ENCODE measurements at places on chromosomes 2 and 18.

- H3K4me3 ChIP-seq = no peak overlapping the region
- no peaks in the 10 kb centered on the region for H3K27me3 ChIP-seq
- no peaks in the 10 kb centered on the region for H3K4me1 ChIP-seq
- H3K27ac ChIP-seq = no peak overlapping the region
Measured at GRCh38 chr2:21017748-21018276, 26.1 kb downstream of the APOB start.

- no peak for DNase-seq
- no peak overlapping the region for H3K4me3 ChIP-seq
- no peak overlapping the region for H3K27ac ChIP-seq
- no peaks in the 10 kb centered on the region for H3K4me1 ChIP-seq
Measured at GRCh38 chr2:222398446-222398885, 25.9 kb upstream of the SGPP2 start.

DNA sequence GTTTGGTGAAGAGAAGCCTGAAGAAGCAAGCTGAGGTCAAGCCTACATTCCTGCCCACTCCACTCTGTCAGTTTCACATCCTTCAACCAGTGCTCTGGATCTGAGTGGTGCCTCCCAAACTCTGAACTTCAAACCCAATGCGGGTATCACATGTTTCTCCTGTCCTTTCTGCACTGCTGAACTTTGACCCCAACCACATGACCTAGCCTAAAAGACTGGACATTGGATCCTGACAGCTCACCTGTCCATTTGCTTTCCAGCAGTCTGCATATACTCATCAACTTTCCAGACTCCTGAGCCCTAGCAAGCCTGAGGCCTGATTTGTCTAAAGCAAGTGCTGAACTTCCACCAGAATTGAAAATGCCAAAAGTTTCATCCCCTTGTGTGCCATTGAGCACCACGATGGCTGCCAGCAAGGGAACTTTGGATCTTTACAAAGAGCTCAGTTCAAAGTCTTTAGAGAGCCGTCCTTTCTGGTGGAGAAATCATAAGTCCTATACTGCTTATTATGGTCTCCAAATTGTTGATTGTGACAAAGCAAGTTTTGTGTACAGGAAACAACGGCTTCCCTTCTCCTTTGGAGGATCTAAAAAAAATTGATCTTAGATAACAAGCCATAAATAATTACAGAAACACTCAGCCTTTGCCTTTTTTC lies 37.6 kb upstream of the ITGA6 start:
- H3K27ac ChIP-seq = peak overlapping the region; percentile 34
- H3K27me3 ChIP-seq = no peaks in the 10 kb centered on the region
- no peak for DNase-seq
- no peaks in the 10 kb centered on the region for H3K36me3 ChIP-seq
- H3K4me1 ChIP-seq = peaks cover 18% of the 10 kb centered on the region

DNA sequence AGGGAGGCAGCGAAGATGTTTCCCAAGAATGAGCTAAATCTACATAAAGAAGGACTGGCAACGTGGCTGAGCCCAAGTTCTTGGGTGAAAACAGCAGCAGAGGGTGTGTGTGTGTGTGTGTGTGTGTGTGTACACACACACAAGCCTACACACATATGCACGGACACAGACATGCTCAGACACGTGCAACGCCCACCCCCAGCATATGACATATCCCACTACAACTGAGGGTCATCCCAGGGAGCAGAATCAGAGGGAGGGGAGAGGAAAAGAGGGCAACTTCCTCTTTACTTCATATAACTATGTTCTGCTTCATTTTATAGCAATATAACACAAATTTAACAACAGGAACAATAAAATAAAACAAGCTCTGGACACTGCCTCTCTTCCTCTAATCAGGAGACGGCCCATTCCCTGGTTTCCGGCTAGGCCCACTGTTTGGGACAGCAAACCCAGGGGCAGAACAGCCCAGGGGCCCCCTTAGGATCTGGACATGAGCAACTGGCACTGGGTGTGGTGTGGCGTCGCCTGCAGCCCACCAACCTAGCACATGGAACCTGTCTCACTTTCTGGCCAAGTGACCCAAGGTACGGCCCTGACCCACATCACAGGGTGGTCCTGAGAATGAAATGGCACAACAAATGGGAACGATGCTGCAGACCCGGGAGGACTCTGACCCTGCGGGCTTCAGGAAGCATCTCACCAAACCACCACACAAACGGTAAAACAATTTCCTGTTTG lies 25.0 kb downstream of the FAM178B start:
- H3K4me1 ChIP-seq = no peaks in the 10 kb centered on the region
- no peak overlapping the region for H3K27ac ChIP-seq
- no peak overlapping the region for H3K4me3 ChIP-seq
- no peak for DNase-seq
- no peaks in the 10 kb centered on the region for H3K27me3 ChIP-seq

DNA sequence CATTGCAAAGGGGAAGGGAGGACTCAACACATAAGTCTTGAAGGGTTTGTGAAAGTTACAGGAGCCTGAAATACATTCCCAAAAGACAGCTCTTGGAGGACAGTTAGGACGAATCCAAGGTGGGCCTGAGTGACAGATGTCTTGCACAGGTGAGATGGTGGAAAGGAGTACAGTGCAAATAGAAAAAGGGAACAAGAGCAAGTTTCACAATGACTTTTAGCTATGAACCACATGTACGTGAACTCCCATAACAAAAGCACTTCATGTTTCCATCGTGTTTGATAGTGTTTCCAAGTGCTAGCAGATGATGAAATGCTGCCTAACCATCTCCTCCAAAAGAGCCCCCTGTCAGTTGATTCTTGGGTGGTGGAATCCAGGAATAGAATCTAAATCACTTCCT lies 1.8 kb downstream of the IL18RAP start:
- no peak overlapping the region for H3K27ac ChIP-seq
- H3K4me3 ChIP-seq = no peak overlapping the region
- H3K4me1 ChIP-seq = no peaks in the 10 kb centered on the region
- no peaks in the 10 kb centered on the region for H3K27me3 ChIP-seq
- DNase-seq = no peak

DNA sequence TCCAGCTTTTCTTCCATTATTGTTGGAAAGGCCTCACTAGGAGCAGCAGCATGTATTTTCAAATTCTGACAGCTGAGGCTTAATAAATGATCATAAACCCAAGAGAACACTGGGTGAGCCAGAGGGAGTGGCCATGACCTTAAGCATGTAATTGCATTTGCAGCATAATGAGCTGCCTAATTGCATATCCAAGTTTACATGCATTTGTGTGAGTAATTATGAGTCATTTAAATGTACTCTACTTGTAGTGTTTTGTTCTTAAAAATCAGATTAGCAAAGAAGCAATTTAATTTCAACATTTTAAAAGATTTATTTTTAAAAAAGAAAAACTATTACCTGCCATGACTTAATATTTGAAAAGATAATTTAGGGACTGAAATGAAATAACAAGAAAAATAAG lies 74.8 kb downstream of the NOL10 start:
- H3K4me1 ChIP-seq = no peaks in the 10 kb centered on the region
- H3K27me3 ChIP-seq = no peaks in the 10 kb centered on the region
- no peak for DNase-seq
- H3K36me3 ChIP-seq = no peaks in the 10 kb centered on the region

- H3K27ac ChIP-seq = no peak overlapping the region
- H3K27me3 ChIP-seq = no peaks in the 10 kb centered on the region
- H3K4me3 ChIP-seq = no peak overlapping the region
Measured at GRCh38 chr18:76988827-76989646, 143.5 kb downstream of the MBP start.

GRCh38 chr18:61738488-61738887 lies 154.3 kb downstream of the RNF152 start:
- H3K36me3 ChIP-seq = no peaks in the 10 kb centered on the region
- DNase-seq = no peak
- no peaks in the 10 kb centered on the region for H3K27me3 ChIP-seq

- no peaks in the 10 kb centered on the region for H3K27me3 ChIP-seq
- no peaks in the 10 kb centered on the region for H3K36me3 ChIP-seq
- H3K4me1 ChIP-seq = no peaks in the 10 kb centered on the region
Measured at GRCh38 chr18:78605255-78605654, 374.4 kb upstream of the SALL3 start.

GRCh38 chr2:161049559-161049958 lies 110.7 kb upstream of the TANK start:
- no peaks in the 10 kb centered on the region for H3K27me3 ChIP-seq
- H3K4me3 ChIP-seq = no peak overlapping the region
- H3K4me1 ChIP-seq = no peaks in the 10 kb centered on the region

GRCh38 chr2:143835481-143835880 lies 684.4 kb downstream of the ZEB2 start:
- H3K27me3 ChIP-seq = no peaks in the 10 kb centered on the region
- no peaks in the 10 kb centered on the region for H3K4me1 ChIP-seq
- H3K27ac ChIP-seq = no peak overlapping the region
- no peak overlapping the region for H3K4me3 ChIP-seq
- DNase-seq = no peak

DNA sequence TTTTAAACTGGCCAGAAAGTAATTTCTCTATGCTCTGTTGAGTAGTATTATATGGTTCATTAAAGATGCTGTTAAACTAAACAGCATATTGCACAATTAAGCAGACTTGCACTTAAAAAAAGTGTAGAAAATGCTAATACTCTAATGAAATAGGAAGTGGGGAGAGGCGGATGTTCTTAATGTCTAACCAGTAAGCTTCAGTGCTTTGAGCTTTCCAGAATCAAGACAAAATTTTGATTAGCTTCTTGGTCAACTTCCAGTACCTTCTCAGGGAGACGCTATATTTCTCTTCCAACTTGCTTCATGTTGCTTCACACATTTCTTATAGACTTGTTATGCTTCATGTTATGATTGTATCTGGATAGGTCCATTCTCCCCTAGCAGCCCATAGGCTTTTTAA lies 89.1 kb downstream of the MAP2 start:
- H3K4me1 ChIP-seq = no peaks in the 10 kb centered on the region
- H3K27ac ChIP-seq = no peak overlapping the region
- H3K27me3 ChIP-seq = no peaks in the 10 kb centered on the region
- H3K36me3 ChIP-seq = no peaks in the 10 kb centered on the region
- no peak for DNase-seq

DNA sequence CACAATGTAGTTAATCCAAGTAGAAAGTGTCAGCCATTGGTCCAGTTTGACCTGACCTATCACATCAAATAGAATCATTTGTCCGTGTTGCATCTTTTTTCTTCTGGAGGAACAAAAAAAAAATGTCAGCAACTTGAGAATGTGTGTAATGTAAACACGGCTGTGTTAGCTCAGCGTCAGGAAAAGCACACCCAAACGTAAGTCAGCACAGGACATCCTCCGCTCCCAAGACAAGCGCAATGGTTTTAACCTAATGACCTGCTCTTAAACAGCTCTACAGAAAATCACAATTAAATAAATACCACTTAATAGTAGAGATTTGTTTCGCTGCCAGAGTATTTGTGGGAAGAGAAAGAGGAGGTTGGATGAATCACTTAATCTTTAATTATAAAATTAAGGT lies 59.4 kb downstream of the OSR1 start:
- no peaks in the 10 kb centered on the region for H3K27me3 ChIP-seq
- no peaks in the 10 kb centered on the region for H3K36me3 ChIP-seq
- no peak overlapping the region for H3K4me3 ChIP-seq
- no peaks in the 10 kb centered on the region for H3K4me1 ChIP-seq
- no peak overlapping the region for H3K27ac ChIP-seq
- no peak for DNase-seq

DNA sequence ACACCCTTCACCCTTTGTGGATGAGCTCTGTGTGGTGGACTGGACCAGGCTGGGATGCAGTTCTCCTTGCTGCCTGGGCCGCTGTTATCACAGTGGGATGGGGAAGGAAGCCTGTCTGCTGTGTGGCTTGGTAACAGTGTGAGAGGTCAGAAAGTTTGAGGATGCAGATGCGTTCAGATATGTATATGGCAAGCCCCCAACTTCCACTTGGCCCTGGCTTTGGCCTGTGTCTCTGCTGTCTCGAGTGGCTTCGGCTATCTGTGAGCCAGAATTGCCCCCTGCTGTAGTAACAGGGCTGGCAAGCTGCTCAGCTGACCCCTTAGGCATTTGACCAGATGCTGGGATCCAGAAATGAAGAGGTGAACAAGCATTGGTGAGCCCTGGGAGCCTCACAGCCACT lies 106.8 kb downstream of the WDSUB1 start:
- no peaks in the 10 kb centered on the region for H3K36me3 ChIP-seq
- no peaks in the 10 kb centered on the region for H3K27me3 ChIP-seq
- H3K4me3 ChIP-seq = no peak overlapping the region

GRCh38 chr2:241906826-241907570 lies 37.5 kb downstream of the RTP5 start:
- H3K4me1 ChIP-seq = peaks cover 11% of the 10 kb centered on the region
- H3K27me3 ChIP-seq = no peaks in the 10 kb centered on the region
- H3K4me3 ChIP-seq = no peak overlapping the region
- no peak overlapping the region for H3K27ac ChIP-seq

- H3K36me3 ChIP-seq = no peaks in the 10 kb centered on the region
- H3K4me1 ChIP-seq = no peaks in the 10 kb centered on the region
- H3K27ac ChIP-seq = no peak overlapping the region
- no peaks in the 10 kb centered on the region for H3K27me3 ChIP-seq
Measured at GRCh38 chr2:162480067-162480466, 136.1 kb downstream of the GCA start.

GRCh38 chr2:45938649-45939511 lies 287.4 kb downstream of the PRKCE start:
- no peaks in the 10 kb centered on the region for H3K36me3 ChIP-seq
- H3K4me3 ChIP-seq = no peak overlapping the region
- peak; percentile 87 for DNase-seq
- H3K27ac ChIP-seq = no peak overlapping the region
- no peaks in the 10 kb centered on the region for H3K27me3 ChIP-seq
- H3K4me1 ChIP-seq = peaks cover 10% of the 10 kb centered on the region

GRCh38 chr18:354003-354402 lies 86.2 kb upstream of the THOC1 start:
- no peak for DNase-seq
- no peaks in the 10 kb centered on the region for H3K36me3 ChIP-seq
- no peak overlapping the region for H3K4me3 ChIP-seq
- no peak overlapping the region for H3K27ac ChIP-seq
- H3K27me3 ChIP-seq = no peaks in the 10 kb centered on the region
- no peaks in the 10 kb centered on the region for H3K4me1 ChIP-seq

DNA sequence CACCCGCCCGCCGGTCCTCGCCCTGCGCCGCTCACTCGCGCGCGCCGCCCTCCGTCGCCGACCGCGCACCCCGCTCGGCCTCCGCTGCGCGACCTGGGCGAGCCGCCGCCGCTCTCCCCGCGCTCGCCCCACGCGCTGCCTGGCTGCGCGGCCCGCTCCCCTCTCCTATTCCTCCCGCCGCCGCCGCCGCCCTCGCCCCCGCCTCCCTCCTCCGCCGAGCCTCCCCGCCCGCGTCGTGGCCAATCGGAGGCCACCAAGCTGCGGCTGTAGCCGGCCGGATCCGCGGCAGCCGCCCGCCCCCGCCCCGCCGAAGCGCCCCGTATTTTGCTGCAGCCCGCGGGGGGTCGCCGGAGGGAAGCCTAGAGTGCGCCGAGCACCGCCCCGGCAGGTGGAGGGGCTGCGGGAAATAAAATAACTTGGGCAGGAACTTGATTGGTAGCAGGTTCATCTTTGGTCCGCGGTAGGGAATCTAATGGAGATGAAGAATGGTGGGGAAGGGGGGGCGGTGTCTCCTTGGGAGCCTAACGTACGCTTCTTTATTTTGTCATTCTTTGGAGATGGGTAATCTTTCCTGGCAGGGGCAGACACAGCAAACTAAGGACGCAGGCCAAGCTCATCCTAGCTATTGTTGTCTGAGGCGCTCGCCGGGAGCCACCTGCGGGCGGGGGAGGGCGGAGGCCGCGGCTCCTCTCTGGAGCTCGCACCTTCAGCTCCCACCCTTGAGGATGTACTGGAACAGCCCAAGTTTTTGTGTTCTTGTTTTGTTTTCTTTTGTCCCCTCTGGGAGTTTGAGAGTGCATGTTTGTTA lies 1.1 kb upstream of the CDH2 start:
- peak overlapping the region; percentile 70 for H3K4me3 ChIP-seq
- H3K36me3 ChIP-seq = no peaks in the 10 kb centered on the region
- no peaks in the 10 kb centered on the region for H3K27me3 ChIP-seq
- DNase-seq = peak; percentile 77
- no peaks in the 10 kb centered on the region for H3K4me1 ChIP-seq
- peak overlapping the region; percentile 59 for H3K27ac ChIP-seq
